ENCODE measurements at places on chromosomes 5 and 9. TPM values are rescaled to one million over a fixed set of nuclear protein-coding genes. Genes with fewer than 3 reads are reported as not detected.

Gene SPATA31A3
- total RNA-seq: not detected

Gene PPP3R2
- total RNA-seq: not detected

Gene ADAMTS6
- total RNA-seq: 2.1 TPM

Gene WDR31
- 12.9 TPM for total RNA-seq

Gene SERF1A
- total RNA-seq: 1.1 TPM

Gene MATR3
- total RNA-seq: 145 TPM

Gene PCDHGA9
- total RNA-seq: not detected

Gene TRIM41
- total RNA-seq: 57.6 TPM

Gene CCL27
- total RNA-seq: 0.44 TPM

Gene WDR38
- not detected for total RNA-seq

Gene PRDM9
- not detected for total RNA-seq

Gene TERT
- 2.2 TPM for total RNA-seq
